HT1080 (cell line): ENCODE measurements at places on chromosomes 2 and 18. TPM values are rescaled to one million over a fixed set of nuclear protein-coding genes. Genes with fewer than 3 reads are reported as not detected.
A peak's percentile ranks its signal among the peaks of the same experiment; 100 is the strongest.

DNA sequence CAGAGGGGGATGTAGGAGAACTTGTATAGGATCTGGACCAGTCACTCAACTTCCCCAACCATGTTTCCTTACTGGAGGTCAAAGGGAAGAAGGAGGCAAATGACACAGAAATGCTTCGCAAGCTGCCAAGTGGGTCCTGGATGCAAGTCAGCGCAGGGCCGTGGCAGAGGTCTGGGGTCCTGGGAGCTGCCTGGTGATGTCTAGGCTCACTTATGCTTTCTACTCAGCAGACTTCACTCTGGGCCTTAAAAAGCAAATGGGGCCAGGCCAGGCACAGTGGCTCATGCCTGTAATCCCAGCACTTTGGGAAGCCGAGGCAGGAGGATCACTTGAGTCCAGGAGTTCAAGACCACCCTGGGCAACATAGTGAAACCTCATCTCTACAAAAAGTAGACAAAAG lies 19.9 kb downstream of the HS1BP3 start:
- DNase-seq = no peak

DNA sequence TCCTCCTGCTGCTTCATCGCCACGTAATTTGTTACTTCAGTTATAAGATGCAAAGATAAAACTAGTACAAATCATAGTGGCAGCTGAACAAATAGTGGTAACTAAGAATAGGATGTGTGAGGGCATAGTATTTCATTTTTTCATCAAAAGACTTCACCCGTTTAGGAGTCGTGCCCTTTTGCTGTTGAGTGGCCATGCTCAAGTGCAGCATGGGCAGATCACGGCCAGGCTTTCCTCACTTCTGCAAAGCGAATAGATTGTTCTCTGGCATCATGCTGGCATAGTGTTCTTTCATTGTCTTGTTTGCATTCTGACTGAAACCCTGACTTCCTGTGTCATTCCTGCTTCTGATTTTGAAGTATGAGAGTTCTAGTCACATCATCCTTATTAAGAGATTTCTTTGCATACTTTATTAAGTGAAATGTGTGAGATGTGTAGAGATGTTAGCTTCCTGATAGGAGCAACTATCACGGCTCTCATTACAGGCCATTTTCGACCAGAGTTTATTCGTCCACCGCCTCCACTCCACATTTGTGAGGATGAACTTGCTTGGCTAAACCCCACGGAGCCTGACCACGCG lies 11.8 kb downstream of the CNOT11 start:
- no peak for DNase-seq

DNA sequence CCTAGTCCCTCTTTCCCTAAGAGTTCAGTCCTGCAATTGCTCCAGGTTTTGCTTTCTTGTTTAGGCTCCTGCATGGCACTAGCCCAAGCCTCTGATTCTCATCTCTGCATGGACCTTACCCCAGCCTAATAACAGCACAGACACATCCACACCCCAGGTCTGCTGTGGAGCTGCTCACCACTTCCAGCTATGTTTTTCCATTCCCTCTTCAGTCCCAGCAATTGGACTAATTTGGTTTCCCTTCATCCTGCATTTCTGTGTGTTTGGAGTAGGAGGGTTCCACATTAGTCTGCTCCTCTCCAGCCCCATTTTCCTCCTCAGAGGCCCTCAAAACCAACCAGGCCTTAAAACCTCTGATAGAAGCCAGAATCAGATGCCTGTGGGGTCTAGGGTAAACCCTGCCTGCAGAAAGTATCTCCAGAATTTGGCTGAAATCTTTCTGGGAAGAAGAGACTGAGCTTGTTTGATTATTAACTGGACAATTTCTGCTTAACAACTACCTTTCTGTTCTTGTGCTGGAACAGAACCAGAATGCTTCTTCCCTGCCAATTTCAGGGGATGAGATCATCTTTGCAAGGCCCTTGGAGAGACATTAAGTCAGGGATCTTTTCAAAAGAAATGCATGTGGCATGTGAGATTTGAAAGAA lies 95.9 kb downstream of the GFPT1 start:
- peak; percentile 33 for DNase-seq

DNA sequence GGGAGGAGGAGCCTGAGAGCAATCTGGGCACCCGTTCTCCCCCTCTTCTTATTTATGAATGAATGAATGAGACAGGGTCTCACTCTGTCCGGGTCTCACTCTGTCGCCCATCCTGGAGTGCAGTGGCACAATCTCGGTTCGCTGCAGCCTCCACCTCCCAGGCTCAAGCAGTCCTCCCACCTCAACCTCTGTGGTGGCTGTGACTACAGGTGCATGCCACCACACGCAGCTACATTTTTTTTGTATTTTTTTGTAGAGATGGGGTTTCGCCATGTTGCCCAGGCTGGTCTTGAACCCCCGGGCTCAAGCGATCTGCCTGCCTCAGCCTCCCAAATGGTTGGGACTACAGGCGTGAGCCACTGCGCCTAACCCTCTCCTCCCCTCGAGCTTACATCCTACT lies 198.4 kb downstream of the NEDD4L start:
- no peak for DNase-seq

- DNase-seq = no peak
These were observed 70.1 kb downstream of the EDAR start for GRCh38 chr2:108918941-108919341.

GRCh38 chr2:156294945-156295580 lies 37.5 kb downstream of the NR4A2 start:
- DNase-seq = peak; percentile 19

- DNase-seq = no peak
These were observed 71.7 kb upstream of the SIX3 start for GRCh38 chr2:44869761-44870160.

- no peak for DNase-seq
These were observed 313.6 kb upstream of the CDH20 start for GRCh38 chr18:61019338-61020301.

DNA sequence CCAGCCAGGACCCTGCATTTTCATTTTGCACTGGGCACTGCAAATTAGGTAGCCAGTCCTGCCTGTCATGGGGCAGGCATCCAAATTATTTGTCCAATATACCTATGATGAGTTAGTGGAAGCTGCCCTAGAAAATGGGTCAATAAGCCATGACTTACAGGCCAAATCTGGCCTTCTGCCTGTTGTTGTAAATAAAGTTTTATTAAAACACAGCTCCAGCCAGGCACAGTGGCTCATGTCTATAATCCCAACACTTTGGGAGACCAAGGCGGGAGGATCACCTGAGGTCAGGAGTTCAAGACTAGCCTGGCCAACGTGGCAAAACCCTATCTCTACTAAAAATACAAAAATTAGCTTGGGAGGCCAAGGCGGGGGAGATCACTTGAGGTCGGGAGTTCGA lies 8.3 kb downstream of the AP1S3 start:
- DNase-seq = no peak

The PRKAG3 gene
- not detected in 2 replicates for total RNA-seq

The MOCOS gene
- 9.2 and 12.2 TPM in 2 replicates for total RNA-seq

The MPV17 gene
- 80.7 and 81.5 TPM in 2 replicates for total RNA-seq

The ZBTB7C gene
- total RNA-seq = 0.05 TPM in 1 of 2 replicates, not detected in the other

The CCDC138 gene
- 10.4 and 14.8 TPM in 2 replicates for total RNA-seq

The GPR39 gene
- total RNA-seq = 5.6 and 6.9 TPM in 2 replicates
